Right renal pelvis (tissue), 4 donors: ENCODE measurements at places on chromosomes 16 and 17.

DNA sequence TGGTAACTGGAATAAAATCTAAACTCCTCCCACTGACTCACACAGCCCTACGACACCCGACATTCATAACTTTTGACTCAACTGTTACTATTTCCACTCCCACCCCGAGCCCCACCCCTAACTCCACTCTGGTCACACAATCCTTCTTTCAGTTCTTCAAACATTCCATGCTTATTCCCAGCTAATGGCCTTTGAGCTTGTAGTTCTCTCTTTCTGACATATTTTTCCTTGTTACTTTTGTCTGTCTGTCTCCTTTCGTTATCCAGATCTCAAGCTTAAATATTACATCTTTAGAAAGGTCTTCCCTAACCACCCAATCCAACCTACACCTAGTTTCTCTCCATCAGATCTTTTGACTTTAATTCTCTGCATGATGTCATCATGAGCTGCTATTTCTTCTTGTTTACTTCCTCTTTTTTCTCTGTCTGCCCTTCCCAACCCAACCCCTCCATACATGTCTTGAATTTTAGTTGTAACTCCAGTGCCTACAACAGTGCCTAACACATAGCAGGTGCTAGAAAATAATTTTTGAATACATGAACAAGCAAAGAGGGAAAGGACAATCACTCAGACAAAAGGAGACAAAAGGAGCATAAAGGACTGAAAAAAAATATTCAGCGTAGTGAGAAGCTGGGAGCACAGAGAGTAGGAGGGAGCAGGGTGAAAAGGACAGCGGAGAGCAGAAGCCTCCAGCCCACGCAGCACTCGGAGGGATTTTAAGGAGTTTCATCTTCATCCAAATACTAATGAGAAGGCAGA is 65.2 kb upstream of the SMIM36 start:
- no peak for DNase-seq

DNA sequence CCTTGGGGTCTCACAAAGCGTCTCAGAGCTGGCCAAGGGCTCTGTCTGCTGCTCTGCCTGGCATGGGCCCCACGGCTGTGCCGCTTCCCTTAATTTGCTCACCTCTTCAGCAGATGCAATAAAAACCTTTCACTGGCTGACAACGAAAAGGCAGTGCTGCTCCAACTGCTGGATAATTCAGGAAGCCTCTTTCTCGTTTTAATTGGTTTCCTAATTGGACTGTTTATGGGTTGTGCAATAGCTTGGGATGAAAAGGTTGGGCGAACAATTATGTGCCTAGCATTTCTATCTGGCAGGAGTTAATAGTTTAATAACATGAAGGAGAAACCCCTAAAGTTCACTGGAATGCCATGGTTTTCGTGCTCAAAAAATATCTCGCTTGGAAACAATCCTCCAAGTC is 234.1 kb upstream of the IRX5 start:
- no peak for DNase-seq

- DNase-seq = no peak
These were observed 5.3 kb upstream of the HIC1 start for GRCh38 chr17:2049333-2050299.

DNA sequence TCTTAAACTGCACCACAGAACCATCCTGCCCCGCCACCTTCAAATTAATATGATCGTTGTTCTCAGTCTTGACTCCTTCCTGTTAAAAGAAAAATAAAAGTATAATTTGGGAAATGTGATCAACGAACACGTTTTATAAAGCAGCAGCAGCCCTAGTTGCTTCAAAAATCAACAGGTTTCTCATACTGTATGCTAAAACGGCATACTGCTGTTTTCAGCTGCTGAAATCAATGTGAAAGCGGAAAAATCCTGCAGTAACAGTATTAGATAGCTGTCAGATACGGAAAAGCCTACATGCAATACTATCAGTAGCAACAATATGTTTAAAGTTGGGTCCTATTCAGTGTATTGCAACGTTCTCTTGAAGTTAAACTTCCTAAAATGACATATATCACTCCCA is 1.6 kb downstream of the SUMO2 start:
- no peak for DNase-seq

- no peak for DNase-seq
These were observed 9.5 kb upstream of the RHBDL3 start for GRCh38 chr17:32256012-32256700.

DNA sequence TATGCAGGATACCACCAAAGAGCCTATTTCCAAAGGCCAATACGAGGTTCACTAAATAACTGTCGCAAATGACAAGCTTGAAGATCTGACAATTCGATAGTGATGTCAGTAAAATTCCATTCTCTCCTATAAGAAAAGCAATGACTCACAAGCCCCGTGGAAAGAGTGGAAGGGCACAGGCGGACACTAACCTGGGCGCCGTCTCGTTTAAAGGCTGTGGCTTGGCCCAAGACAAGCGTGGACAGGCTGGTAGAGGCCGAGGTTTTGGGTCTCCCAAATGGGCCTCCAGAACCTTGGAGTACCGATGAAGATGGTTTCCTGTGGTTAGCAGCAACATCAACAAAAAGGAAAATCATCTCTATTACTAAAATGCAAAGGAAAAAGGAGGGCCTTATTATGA is 16.5 kb upstream of the SLC38A8 start:
- DNase-seq = no peak

- DNase-seq = no peak
These were observed 372.5 kb upstream of the CDH8 start for GRCh38 chr16:62408760-62409159.

DNA sequence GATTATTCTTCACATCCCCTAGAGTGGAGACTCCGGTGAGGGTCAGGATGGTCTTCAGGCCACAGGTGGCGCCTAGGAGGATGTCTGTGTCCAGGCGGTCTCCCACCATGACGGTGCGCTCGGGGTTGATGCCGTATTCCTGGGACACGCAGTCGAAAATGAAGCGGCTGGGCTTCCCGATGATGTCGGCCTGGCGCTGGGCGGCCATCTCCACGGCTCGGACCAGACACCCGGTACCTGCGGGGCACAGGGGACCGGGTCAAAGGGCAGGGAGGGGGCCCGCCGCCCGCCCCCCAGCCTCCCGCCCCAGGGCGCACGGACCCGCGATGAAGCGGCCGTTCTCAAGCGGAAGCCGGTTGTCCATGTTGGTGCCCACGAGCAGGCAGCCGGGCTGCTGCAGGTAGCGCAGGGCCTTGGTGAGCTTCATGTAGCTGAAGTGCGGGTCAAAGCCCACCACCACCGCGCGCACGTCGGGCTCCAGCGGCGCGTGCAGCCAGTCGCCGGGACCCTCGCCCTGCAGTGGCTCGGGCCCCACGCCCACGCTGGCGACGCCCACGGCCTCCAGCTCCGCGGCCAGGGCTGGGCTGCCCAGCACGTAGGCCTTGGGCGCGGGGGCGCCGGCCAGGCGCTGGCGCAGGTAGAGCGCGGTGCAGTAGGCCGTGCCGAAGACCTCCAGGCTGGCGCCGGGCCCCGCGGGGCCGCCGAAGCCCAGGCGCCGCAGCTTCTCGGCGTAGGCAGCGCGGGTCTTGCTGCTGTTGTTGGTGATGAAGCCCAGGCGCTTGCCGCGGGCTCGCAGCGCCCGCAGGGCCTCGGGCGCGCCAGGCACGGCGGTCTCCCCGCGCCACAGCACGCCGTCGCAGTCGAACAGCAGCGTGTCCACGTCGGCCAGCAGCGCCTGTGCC is 572 bp downstream of the PGP start:
- DNase-seq = no peak

GRCh38 chr17:80855948-80856862 is 135.4 kb upstream of the CHMP6 start:
- no peak for DNase-seq

DNA sequence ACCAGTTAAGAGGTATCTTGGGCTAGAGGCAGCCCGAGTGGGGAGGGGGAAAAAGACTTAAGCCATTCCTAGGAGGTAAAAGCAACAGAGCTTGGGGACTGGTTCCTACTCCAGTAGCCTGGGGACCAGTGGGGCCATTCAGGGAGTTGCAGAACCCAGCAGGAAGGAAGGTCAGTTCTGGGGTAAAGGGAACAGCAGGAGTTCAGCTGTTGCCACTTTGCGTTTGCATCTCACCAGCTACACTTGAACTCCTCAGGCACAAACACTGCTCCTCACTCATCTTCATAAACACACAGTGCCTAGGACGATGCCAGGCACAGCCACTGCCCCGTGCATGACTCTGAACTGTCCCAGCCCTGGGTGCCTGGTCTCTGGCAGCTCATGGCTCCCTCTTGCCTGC is 4.0 kb downstream of the HAP1 start:
- DNase-seq = no peak

DNA sequence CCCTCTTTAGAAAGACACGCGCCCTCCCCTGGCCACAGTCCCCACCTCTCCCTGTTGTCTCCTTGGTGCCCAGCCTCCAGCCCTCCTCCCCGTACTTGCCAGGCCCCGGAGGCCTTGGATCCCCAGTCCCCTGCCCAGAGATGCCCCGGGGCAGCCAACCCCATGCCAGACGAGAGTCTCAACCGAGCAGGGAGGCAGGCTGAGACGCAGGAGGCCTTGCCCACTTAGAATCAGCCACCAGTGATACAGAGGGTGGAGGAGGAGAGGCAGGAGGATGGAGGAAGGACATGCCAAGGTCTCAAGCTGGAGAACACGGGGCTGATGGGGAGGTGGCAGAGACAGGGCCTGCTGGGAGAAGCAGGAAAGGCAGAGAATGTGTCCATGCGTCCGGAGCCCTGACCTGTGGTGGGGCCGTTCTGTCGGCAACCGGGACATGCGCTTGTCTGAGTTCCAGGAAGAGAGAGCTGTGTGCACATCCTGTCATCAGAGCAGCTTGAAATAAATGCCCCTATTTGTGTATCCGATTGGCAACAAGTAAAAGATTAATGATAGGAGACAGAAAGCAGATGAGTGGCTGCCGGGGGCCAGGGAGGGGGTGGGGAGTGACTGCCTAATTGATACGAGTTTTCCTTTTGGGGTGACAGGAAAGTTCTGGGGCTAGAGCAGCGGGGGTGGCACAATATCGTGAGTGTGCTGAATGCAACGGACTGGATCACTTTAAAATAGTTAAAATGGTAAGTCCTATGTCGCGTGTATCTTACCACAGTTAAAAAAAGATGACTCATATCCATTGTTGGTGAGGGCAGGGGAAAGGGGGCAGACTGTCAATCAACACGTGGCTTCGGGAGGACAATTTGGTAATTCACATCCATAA is 44.7 kb upstream of the MEAK7 start:
- DNase-seq = no peak

GRCh38 chr17:55114283-55114682 is 145.7 kb downstream of the STXBP4 start:
- no peak for DNase-seq

- no peak for DNase-seq
These were observed 248.6 kb downstream of the FTO start for GRCh38 chr16:53952215-53953208.

DNA sequence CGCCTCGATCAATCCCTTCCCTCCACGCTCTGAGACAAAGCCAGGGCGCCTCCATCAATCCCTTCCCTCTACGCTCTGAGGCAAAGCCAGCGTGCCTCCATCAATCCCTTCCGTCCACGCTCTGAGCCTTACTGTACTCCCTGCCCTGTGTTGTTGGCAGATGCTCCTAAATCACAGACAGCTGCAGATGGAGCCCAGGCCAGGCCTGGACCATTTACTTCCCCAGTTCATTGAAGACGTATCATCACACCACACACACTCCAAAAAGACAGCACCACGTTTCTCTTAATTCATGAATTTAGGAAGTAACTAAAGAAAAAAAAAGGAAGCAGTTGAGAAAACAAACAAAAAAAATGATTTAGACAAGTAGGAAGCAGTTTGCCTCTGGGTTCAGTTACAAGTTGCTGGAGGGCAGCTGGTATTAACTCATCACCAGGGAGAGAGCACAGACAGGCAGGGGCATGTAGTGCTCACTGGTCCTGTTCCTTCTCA is 7.4 kb upstream of the CD300LD start:
- no peak for DNase-seq

- DNase-seq = peak; percentile 40
These were observed 4.9 kb downstream of the TNRC6C start for GRCh38 chr17:77963441-77963840.

DNA sequence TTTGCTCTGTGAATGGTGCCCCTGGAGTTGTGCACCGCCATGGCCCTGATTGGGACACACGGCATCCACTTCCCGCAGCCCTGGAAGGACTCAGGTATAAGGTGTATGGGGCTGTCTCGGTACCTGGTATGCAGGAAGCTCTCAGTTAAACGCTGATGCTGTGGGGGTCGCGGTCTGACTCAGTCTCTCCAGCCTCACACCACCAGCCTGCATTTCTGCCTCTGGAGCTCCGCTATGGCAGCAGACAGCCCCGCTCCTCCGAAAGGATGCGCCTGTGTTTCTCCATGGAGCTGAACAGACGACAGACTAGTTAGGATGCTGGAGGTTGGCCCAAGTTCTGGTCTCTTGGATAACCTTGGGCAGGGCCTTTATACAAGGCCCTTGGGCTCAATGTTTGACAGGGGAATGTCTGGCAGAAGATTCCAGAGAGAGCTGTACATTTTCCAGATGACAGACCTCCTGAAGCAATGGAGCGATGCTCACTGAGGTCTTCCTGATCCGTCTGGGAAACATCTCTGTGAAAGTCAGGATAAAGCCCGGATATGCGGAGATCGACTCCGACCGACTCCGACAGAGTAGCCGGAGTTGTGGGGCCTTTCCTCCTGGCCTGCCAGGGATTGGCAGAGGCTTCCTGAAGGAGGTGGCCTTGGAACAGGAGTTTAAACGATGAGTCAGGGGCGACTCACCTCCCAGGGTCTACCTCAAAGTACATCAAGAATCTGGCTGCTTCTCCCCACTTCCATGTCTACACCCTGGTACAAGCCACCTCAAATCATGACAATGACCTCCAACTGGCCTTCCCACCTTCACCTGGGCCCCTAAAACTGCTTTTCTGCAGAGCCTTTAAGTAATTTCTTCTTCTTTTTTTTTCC is 21.9 kb upstream of the BCAR1 start:
- no peak for DNase-seq

GRCh38 chr17:51481370-51481769 is 221.0 kb downstream of the UTP18 start:
- no peak for DNase-seq

DNA sequence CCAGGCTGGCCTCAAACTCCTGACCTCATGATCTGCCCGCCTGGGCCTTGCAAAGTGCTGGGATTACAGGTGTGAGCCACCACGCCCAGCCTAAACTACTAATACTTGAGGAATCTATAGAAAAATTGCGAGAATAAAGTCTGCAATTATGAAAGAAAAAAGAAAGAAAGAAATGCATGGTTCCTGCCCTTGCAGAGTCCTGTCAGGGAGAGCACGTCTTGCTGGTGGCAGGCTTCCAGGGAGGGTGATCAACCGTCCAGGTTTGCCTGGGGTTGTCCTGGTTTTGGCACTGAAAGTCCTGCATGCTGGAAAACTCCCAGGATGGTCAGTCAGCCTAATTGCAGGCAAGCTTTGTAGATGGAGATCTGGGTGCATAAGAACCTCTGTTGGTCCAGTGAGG is 21.5 kb upstream of the KIFC3 start:
- DNase-seq = no peak
